ENCODE measurements at places on chromosomes 13 and 19. TPM values are rescaled to one million over a fixed set of nuclear protein-coding genes. Genes with fewer than 3 reads are reported as not detected.

Gene NTF4
- not detected for total RNA-seq

GRCh38 chr19:4365341-4365740, 22.0 kb downstream of the MPND start:
- no peak overlapping the region for H3K27ac ChIP-seq
- H3K36me3 ChIP-seq, result peaks cover 5% of the 10 kb centered on the region
- no peak for DNase-seq
- no peaks in the 10 kb centered on the region for H3K27me3 ChIP-seq

DNA sequence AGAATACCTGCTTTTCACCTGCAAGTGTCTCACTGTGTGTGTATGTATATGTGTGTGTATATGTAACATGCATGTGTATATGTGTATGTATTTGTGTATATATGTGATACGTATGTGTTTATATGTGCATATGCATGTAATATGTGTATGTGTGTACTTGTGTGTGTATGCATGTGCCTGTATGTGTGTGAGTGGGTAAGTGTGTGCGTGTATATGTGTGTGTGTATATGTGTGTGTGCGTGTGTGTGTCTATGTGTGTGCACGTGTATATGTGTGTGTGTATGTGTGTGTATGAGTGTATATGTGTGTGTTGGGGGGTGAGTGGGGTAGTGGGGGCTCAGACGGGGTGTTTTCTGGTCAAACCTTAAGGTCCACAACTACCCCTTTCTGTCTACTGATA, 192.6 kb upstream of the KL start:
- H3K27me3 ChIP-seq, result peaks cover 5% of the 10 kb centered on the region
- no peak for DNase-seq
- no peaks in the 10 kb centered on the region for H3K4me1 ChIP-seq
- no peak overlapping the region for H3K4me3 ChIP-seq
- no peaks in the 10 kb centered on the region for H3K36me3 ChIP-seq

GRCh38 chr13:93789058-93789457, 562.5 kb downstream of the GPC6 start:
- H3K27me3 ChIP-seq, result no peaks in the 10 kb centered on the region
- DNase-seq, result no peak
- H3K36me3 ChIP-seq, result no peaks in the 10 kb centered on the region
- no peak overlapping the region for H3K27ac ChIP-seq
- no peaks in the 10 kb centered on the region for H3K4me1 ChIP-seq

DNA sequence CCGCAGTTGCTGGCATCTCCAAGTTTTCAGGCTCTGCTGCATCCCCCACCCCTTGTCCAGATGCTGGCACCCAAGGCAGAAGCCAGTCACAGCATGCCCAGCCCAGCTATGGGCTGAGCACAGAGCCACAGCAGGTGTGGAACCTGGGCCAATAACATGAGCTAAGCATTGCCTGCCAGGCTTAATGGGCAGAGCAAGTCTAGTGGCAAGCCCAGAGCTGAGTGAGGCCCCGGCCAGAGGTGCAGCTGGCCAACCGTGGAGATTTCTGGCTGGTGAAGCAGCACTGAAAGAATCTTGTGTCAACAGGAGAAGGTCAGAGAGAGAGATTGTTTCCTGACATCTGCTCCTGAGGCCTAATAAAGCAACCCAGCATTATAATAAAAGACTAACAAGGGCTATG, 111.0 kb downstream of the B3GLCT start:
- H3K27ac ChIP-seq, result no peak overlapping the region
- DNase-seq, result peak; percentile 13
- H3K27me3 ChIP-seq, result no peaks in the 10 kb centered on the region
- H3K36me3 ChIP-seq, result no peaks in the 10 kb centered on the region
- no peaks in the 10 kb centered on the region for H3K4me1 ChIP-seq

DNA sequence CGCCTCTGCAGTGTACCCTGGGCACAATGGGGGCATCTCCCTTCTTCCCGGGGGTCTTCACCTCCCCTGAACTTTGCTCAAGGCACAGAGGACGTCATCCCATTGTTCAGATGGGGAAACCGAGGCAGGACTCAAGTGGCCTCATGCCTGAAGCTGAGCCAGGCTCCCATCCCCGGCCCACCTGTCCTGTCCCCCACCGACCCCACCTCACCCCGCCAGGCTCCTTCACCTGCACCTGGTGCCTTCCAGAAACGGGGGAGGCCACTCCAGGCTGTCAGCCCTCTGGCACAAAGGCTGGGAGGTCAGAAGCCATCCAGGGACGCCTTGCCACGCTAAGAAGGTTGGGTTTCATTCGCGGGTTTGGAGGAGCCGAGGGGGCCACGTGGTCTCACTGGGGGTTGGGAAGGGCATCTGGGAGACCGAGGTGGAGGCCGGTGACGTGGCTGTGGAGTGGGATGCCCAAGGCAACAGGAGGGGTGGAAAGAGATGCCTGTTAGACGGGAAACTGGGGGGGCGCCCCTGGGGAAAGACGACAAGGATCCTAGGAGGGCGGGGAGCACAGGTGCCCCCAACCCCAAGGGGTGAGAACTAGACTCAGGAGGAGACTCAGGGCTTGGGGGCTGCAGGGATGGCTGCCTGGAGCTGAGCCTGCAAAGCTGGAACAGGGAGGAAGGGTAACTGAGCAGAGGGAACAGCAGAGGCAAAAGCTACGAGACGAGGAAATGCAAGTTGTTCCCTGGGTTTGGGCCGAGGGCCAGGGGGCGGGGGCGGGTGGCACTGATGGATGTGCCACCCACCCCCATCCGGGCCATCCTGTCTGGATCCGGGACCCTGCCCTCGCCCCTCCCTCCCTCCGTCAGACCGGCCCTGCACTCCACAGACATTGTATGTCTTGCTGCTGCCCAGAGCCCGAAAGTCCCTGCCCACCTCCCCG, 6.0 kb upstream of the TCF3 start:
- no peaks in the 10 kb centered on the region for H3K27me3 ChIP-seq
- H3K4me3 ChIP-seq, result no peak overlapping the region
- H3K4me1 ChIP-seq, result no peaks in the 10 kb centered on the region
- H3K36me3 ChIP-seq, result no peaks in the 10 kb centered on the region
- H3K27ac ChIP-seq, result no peak overlapping the region

Gene KLK14
- total RNA-seq, result not detected

Gene GJA3
- total RNA-seq, result not detected

GRCh38 chr13:99969919-99970650, 1.5 kb downstream of the ZIC5 start:
- DNase-seq, result no peak
- peaks cover 95% of the 10 kb centered on the region for H3K27me3 ChIP-seq
- no peak overlapping the region for H3K27ac ChIP-seq
- no peaks in the 10 kb centered on the region for H3K4me1 ChIP-seq
- H3K4me3 ChIP-seq, result no peak overlapping the region

DNA sequence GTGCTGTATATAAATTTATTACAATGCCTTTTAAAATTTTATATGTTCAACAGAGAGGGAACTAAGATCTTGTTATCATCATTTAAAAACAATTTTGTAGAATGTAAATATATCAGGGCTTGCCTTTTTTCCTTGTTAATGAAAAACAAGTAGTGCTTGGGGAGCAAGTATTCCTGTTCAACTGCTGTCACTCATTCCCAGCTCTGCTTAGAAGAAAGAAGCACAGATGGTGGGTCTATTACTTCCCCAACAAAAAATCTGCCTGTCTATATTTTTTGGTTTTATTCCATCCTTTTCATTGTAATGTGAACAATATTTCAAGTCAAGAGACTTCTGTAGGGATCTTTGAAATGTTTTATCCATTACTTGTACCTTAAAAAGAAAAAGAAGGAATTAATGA, 503.9 kb downstream of the GPC5 start:
- H3K4me1 ChIP-seq, result peaks cover 13% of the 10 kb centered on the region
- no peaks in the 10 kb centered on the region for H3K36me3 ChIP-seq
- H3K4me3 ChIP-seq, result no peak overlapping the region
- no peak overlapping the region for H3K27ac ChIP-seq
- DNase-seq, result no peak

- peak; percentile 98 for DNase-seq
- peaks cover 25% of the 10 kb centered on the region for H3K36me3 ChIP-seq
- H3K27ac ChIP-seq, result peak overlapping the region; percentile 93
- peaks cover 27% of the 10 kb centered on the region for H3K4me1 ChIP-seq
These were observed 13.0 kb upstream of the SPC24 start for GRCh38 chr19:11168568-11168967.

Gene SLAIN1
- 4.3 TPM for total RNA-seq

GRCh38 chr19:13890136-13890535, 13.2 kb downstream of the NANOS3 start:
- no peak overlapping the region for H3K27ac ChIP-seq
- no peak overlapping the region for H3K4me3 ChIP-seq
- H3K36me3 ChIP-seq, result no peaks in the 10 kb centered on the region
- H3K27me3 ChIP-seq, result no peaks in the 10 kb centered on the region

- no peak overlapping the region for H3K4me3 ChIP-seq
- H3K4me1 ChIP-seq, result no peaks in the 10 kb centered on the region
- no peak overlapping the region for H3K27ac ChIP-seq
- no peaks in the 10 kb centered on the region for H3K27me3 ChIP-seq
- no peak for DNase-seq
These were observed 148.1 kb downstream of the VWA8 start for GRCh38 chr13:41812851-41813250.

Gene NLRP9
- not detected for total RNA-seq

GRCh38 chr19:27779954-27780353, 1433.0 kb downstream of the UQCRFS1 start:
- H3K27ac ChIP-seq, result no peak overlapping the region
- H3K36me3 ChIP-seq, result no peaks in the 10 kb centered on the region
- no peaks in the 10 kb centered on the region for H3K4me1 ChIP-seq
- no peak for DNase-seq
- H3K4me3 ChIP-seq, result no peak overlapping the region

Gene WDR62
- 13.4 TPM for total RNA-seq

GRCh38 chr19:9857920-9858746, 23.0 kb downstream of the PIN1 start:
- H3K4me3 ChIP-seq, result no peak overlapping the region
- H3K27ac ChIP-seq, result no peak overlapping the region
- H3K27me3 ChIP-seq, result no peaks in the 10 kb centered on the region
- no peaks in the 10 kb centered on the region for H3K36me3 ChIP-seq
- peaks cover 5% of the 10 kb centered on the region for H3K4me1 ChIP-seq

Gene PTGIR
- total RNA-seq, result 1.1 TPM

DNA sequence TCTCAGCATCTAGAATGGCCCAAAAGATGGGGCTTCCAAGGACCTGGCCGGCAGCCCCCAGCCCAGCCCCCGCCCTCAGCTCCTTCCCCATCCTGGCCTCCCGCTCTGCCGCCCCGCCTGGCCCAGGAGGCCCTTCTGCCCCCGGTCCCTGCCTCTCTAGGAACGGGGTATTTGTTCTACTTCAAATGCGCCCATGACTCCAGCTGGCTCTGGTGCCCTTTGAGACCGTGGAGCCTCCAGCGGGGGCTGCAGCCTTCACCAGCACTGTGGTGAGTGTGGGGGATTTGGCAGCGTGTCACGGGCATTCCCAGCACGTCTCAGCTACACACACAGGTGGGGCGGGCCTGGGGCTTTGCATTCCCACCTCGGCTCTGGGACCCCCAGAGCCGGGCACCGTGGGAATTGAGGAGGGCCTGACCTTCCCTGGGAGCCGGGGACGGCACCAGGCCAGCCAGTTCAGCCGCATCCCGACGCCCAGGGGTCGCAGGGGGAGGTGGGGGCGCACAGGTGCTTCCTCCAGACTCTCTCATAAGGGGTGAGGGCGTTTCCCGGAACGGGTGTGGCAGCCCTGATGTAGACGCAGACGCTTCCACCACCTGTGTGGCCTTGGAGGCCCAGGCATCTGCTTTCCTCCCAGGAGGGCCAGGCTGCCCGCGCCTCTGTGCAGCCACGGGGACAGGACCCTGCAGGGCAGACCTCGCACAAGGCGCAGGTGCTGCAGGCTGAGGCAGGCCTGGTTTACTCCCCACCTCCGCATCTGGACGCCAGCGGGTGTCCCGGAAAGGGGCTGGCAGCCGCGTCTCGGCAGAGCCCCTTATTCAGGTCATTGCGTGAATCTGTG, 947 bp downstream of the ATP4B start:
- H3K27ac ChIP-seq, result no peak overlapping the region
- H3K4me1 ChIP-seq, result no peaks in the 10 kb centered on the region
- no peaks in the 10 kb centered on the region for H3K36me3 ChIP-seq
- H3K27me3 ChIP-seq, result peaks cover 8% of the 10 kb centered on the region
- H3K4me3 ChIP-seq, result no peak overlapping the region

- no peaks in the 10 kb centered on the region for H3K4me1 ChIP-seq
- H3K27ac ChIP-seq, result no peak overlapping the region
- no peaks in the 10 kb centered on the region for H3K36me3 ChIP-seq
- no peak for DNase-seq
- no peak overlapping the region for H3K4me3 ChIP-seq
These were observed 1503.1 kb downstream of the PCDH9 start for GRCh38 chr13:65727070-65727469.

- no peak for DNase-seq
- no peaks in the 10 kb centered on the region for H3K27me3 ChIP-seq
- no peaks in the 10 kb centered on the region for H3K36me3 ChIP-seq
- H3K27ac ChIP-seq, result no peak overlapping the region
- H3K4me1 ChIP-seq, result peaks cover 2% of the 10 kb centered on the region
These were observed 15.7 kb downstream of the TIMM13 start for GRCh38 chr19:2411709-2412108.

GRCh38 chr13:23843436-23843835, 45.8 kb downstream of the MIPEP start:
- no peak overlapping the region for H3K4me3 ChIP-seq
- no peak overlapping the region for H3K27ac ChIP-seq
- no peaks in the 10 kb centered on the region for H3K4me1 ChIP-seq
- no peaks in the 10 kb centered on the region for H3K36me3 ChIP-seq
- no peak for DNase-seq

Gene ZNF808
- 15.2 TPM for total RNA-seq

Gene BORA
- total RNA-seq, result 11.5 TPM

GRCh38 chr13:41694545-41695301, 237.4 kb downstream of the RGCC start:
- H3K27me3 ChIP-seq, result no peaks in the 10 kb centered on the region
- peaks cover 34% of the 10 kb centered on the region for H3K4me1 ChIP-seq
- DNase-seq, result peak; percentile 93
- H3K27ac ChIP-seq, result peak overlapping the region; percentile 88

Gene UQCR11
- total RNA-seq, result 223 TPM

- H3K36me3 ChIP-seq, result peaks cover 26% of the 10 kb centered on the region
- no peak overlapping the region for H3K27ac ChIP-seq
These were observed 5.3 kb downstream of the POLR2E start for GRCh38 chr19:1089891-1090290.

- H3K36me3 ChIP-seq, result no peaks in the 10 kb centered on the region
- H3K27ac ChIP-seq, result no peak overlapping the region
- no peaks in the 10 kb centered on the region for H3K27me3 ChIP-seq
- DNase-seq, result peak; percentile 76
- H3K4me1 ChIP-seq, result peaks cover 24% of the 10 kb centered on the region
- H3K4me3 ChIP-seq, result no peak overlapping the region
These were observed 2.4 kb downstream of the PTPRH start for GRCh38 chr19:55206664-55207500.
